ENCODE measurements at places on chromosomes 2 and 18. TPM values are rescaled to one million over a fixed set of nuclear protein-coding genes. Genes with fewer than 3 reads are reported as not detected.

CRYGC gene
- polyA plus RNA-seq, result not detected

GALR1 gene
- polyA plus RNA-seq, result 0.51 TPM

SLC5A7 gene
- polyA plus RNA-seq, result 7.1 TPM

DOK1 gene
- polyA plus RNA-seq, result 6.4 TPM

DNA sequence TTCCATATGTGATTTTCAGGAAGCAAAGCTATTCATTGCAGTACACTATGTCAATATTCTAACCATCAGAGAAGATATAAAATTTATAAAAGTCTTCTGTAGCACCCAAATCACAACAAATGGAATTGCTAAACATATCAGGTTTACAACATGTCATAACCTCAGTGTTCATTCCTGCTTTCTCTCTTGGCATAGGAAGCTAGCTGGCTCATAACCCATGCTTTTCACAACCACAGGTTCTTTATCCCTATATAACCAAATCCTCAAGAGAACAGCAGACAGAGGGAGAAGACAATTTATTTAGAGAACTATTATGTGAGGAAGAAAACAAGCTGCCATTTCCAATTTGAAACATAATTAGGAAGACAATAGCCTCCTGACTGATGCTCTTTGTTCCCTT, 997.0 kb upstream of the ACVR2A start:
- DNase-seq, result no peak

- DNase-seq, result no peak
Measured at GRCh38 chr18:9681217-9681616, 26.9 kb upstream of the RAB31 start.

GRCh38 chr2:36355890-36356297, 316 bp downstream of the CRIM1 start:
- DNase-seq, result peak; percentile 30

DNA sequence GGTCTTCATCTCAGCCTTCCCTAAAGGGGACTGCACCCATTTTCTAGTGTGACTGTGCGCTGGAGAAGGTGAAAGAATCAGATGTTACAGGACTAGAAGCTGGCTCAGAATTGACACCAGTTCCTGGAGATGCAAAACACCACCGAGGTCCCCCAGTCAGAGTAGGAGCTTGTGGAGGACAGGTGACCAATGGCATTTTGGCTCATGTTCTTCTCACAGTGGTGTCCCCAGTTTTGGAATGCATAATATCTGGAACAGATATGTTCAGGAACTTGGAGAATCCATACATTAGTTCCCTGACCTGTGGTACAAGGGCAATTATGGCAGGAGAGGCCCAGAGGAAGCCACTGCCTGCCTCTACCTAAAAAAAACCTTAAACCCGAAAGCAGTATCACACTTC, 66.3 kb downstream of the PSMG2 start:
- no peak for DNase-seq

GRCh38 chr2:328761-329160, 40.9 kb upstream of the ALKAL2 start:
- DNase-seq, result no peak

GRCh38 chr2:135890149-135890548, 13.9 kb upstream of the MCM6 start:
- DNase-seq, result no peak

GRCh38 chr2:10469955-10470608, 22.0 kb upstream of the ODC1 start:
- no peak for DNase-seq

DNA sequence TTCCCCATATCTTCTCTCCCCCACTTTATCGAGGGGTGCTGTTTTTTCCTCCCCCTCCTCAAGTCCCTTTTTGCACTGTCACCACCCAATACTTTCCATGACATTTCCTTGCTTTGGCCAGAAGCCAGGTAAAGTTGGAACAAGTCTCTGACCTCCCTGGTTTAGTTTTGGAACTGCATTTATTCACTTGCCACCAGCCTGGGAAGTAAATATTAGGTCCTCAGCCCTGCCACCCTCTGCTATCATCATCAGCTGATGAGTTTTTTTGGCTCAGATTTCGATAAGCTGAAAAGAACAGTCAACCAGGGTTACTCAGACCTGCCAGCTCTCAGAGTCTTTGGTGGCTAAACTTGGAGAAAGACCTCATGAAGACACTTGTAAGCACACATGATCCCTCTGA, 47.0 kb downstream of the DHRS9 start:
- no peak for DNase-seq

GRCh38 chr2:239199041-239199768, 201.6 kb downstream of the HDAC4 start:
- DNase-seq, result peak; percentile 29

Data from large intestine (tissue), 12 donors.